ENCODE measurements at places on chromosomes 12 and 14. TPM values are rescaled to one million over a fixed set of nuclear protein-coding genes. Genes with fewer than 3 reads are reported as not detected.
A peak's percentile ranks its signal among the peaks of the same experiment; 100 is the strongest.

The ADAMTS20 gene
- total RNA-seq: not detected

The ACVRL1 gene
- total RNA-seq: not detected

The LRFN5 gene
- not detected for total RNA-seq

The TAS2R42 gene
- total RNA-seq: not detected

The APOF gene
- not detected for total RNA-seq

The TAS2R20 gene
- 2.1 TPM for total RNA-seq

The PIK3C2G gene
- not detected for total RNA-seq

The MAP1LC3B2 gene
- total RNA-seq: 0.49 TPM

DNA sequence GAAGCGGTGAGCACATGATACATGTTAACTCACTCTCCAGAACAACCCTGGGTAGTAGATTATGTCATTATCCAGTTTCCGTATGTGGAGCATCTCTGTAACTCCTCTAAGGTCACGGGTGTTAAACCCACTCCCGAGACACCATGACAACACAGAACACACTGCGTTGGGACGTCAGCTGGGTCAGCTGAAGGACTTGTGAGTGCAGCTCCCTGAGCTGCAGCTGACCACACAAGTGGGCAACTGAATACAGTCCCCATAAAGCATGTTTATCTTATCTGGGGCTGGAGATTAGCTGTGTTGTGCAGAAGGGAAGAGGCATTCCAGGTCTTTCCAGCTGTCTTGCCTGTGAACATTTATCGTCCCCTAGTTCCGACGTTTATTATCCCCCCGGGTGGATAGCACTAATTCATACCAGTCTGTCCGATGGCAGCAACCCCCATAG lies 211.5 kb downstream of the CHST11 start:
- no peak for DNase-seq

DNA sequence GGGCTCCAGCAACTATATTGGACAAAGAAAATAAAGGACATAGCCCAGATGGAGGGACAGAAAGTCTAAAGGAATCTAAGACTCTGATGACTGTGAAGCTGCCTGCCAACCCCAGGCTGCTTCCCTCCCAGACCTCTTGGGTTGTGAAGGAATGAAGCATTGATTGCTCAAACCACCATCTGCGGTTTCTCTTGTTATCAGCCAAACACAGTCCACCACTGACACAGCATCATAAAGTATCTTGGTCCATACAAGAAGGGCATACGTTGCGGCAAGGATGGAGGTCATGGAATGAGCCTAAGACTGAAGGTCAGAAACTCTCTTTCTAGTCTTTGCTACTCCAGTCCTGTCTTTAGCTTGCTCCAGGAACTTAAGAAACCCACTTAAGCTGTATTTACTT lies 58.5 kb upstream of the PLXNC1 start:
- no peak for DNase-seq

DNA sequence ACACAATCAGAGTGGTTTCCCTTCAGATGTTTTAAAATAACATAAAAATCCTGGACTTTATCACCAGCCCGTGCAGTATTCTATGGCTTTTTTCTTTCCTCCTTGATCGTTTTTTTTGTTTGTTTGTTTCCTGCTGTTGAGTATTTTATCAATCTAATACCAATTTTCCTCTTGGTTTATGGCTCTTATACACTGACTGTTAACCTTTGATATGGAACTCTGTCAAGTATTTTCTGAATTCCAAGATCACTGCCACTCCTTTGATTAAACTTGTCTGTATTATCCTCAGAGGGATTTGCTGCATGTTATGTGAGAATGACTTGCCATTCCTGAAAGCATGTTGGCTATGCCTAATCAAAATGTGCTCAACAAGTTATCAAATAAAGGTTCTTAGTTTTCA lies 88.4 kb downstream of the PELI2 start:
- DNase-seq: no peak

- DNase-seq: no peak
Observed at GRCh38 chr14:54594537-54594936, 27.6 kb downstream of the SAMD4A start.

- DNase-seq: no peak
Observed at GRCh38 chr12:2263901-2264300, 211.1 kb downstream of the CACNA1C start.

DNA sequence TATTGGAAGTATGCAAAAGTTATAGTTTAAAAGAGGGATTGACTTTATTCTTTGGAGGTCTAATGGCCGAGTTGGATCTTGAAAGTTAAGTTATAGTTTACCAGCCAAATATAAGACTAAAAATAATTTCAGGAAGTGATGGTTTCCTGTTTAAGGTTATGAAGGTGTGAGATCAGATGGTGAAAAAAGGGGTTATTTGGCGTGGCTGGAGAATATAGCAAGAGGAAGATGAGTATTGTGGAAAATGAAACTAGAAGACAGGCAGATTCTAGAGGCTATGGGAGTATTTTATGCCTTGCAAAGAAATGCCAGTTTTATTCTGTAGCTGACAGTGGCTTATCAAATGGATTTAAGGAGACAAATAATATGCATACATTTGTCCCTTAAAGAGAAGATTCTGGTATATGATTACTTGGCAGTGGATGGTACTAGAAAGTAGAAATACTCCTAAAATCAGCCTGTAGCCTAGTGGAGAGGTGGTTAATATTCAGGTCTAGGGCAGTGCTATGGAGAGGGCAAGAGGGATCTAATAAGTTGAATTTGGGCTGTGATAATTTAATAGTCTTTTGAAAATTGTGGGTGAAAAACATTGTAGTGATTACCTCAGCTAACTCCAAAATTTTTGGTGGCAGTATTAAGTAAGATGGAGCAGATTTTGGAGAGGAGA lies 1091.8 kb upstream of the ATXN7L3B start:
- DNase-seq: no peak

DNA sequence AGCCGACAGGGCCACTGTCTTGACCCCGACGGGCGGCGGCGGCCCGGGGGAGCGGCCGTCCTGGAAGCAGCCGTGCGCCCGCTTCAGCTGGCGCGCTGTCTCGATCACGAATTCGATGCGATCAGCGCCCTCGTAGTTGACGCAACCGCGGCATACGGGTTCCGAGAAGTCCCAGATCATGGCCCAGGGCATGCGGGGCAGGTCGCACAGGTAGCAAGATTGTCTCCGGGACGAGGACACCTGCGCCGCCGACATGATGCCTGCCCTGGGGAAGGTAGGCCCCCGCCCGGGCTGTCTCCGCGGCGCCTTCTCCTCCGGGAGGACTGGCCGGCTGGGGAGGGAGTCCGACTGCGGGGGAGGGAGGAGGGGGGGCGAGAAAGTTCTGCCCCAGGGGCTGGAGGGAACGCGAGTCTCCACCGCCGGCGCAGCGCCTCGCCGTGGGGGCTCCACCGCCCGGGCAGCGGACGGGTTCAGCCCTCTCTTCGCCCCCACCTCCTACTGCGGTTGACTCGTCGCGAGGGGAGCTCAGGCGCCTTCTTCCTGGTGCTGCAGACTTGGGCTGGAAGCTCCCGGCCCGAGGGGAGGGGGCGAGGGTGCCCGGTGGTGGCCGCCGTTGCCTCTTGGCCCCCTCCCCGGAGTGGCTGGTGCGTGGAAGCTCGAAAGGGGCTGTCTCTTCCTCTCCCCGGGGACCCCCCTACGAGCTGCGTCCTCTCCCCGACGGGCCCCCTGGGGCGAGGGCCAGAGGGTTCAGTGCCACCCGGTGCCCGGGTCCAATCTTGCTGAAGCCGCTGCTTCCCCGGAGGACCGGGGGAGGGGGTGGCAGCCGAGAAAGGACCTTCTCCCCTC lies 747 bp downstream of the IRF2BPL start:
- peak; percentile 49 for DNase-seq

GRCh38 chr12:42076976-42077375 lies 67.7 kb downstream of the GXYLT1 start:
- DNase-seq: no peak

DNA sequence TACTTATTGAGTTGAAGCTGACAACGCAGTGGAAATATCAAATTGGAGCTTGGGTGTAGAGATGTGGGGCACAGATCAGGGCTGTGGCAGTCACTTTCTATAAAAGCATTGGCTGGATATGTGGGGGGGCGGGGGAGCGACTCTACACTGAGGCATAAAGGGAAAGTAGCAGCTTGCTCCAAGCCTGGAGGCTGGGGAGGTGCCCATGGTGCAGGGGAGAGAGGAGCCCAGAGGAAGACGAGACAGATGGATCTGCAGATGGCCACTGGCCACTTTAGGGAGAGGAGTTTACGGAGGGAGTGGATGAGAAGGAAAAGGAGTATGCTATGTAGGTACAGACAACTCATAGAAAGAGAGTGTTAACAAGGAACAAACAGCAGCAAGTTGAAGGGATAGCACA lies 13.5 kb upstream of the NGB start:
- no peak for DNase-seq

GRCh38 chr12:53695152-53696145 lies 19.6 kb upstream of the ATP5MC2 start:
- no peak for DNase-seq

DNA sequence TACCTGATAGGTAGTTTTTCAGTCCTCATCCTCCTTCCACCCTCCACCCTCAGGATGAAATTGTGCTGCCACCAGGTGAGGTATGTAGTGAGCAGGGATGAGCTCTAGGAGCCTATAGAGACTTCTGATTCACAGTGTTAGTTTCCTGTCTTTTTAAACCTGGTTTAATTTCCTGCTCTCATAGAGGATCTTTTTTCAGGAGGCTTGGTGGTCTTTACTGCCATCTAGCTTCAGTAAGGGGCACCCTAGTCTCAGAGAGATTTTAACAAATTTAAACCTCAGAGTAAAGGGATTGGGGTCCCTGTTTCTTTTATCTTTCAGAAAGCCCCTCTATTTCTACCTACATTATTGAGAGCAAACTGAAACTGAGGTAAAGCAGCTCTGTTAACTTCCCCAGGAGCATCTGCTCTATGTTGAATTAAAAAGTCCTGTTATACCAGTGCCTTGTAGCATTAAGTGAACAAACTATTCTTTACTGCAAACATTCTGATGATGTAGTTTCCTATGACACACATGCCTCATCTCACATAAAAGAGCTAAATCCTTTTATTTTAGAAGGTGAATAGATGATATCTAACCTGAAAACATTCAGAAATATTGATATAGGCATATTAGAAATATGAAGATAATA lies 172.2 kb upstream of the DDHD1 start:
- no peak for DNase-seq

DNA sequence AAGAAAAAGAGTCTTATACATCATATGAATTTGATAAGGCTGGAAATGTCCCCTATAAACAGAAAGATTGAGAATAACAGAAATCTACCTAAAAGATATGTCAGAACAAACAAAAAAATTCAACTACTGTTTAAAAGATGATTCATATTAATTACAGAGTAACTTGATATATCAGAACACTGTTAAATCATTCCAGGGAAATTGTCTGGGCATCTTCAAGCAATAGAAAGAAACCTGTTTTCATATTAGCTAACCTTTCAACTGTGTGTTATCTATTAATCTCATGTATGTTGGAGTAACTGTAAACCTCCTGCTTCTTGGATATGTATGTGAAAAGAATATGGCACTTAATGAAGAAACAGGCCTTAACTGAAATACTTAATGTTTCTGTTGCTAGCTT lies 96.7 kb downstream of the NUBPL start:
- DNase-seq: no peak

DNA sequence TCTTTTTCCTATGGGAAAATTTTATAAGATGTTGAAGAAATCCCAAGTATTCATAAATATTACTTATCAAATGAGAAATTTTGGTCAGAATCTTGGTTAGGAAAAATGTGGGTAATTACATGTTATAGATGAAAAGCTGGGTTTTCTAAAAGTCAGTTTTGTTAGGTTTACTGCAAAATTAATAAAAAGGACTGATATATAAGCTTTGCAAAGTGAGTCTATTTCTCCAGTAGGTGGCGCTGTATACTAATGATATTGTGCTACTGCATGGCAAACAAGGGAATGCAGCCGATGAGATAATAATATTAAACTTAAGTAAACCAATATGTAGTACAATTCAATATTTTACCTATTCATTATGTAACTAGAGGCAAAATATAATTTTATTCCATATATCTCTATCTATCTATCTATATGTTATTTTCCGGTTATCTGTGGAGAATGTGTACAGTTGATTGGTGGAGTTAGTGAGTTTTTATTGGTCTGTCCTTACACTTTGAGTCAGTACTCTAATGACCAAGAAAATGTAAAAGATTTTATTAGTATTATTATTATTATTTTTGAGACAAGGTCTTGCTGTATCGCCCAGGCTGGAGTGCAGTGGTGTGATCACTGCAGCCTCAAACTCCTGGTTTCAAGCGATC lies 32.9 kb downstream of the MIPOL1 start:
- DNase-seq: no peak

- no peak for DNase-seq
Observed at GRCh38 chr12:100083308-100083707, 59.4 kb downstream of the BLTP3B start.

GRCh38 chr14:80587096-80587724 lies 354.3 kb downstream of the CEP128 start:
- no peak for DNase-seq

- no peak for DNase-seq
Observed at GRCh38 chr14:89327771-89328212, 89.2 kb downstream of the FOXN3 start.

- peak; percentile 5 for DNase-seq
Observed at GRCh38 chr12:105228494-105228893, 7.5 kb downstream of the APPL2 start.

- no peak for DNase-seq
Observed at GRCh38 chr12:123696207-123696606, 15.9 kb upstream of the ATP6V0A2 start.

DNA sequence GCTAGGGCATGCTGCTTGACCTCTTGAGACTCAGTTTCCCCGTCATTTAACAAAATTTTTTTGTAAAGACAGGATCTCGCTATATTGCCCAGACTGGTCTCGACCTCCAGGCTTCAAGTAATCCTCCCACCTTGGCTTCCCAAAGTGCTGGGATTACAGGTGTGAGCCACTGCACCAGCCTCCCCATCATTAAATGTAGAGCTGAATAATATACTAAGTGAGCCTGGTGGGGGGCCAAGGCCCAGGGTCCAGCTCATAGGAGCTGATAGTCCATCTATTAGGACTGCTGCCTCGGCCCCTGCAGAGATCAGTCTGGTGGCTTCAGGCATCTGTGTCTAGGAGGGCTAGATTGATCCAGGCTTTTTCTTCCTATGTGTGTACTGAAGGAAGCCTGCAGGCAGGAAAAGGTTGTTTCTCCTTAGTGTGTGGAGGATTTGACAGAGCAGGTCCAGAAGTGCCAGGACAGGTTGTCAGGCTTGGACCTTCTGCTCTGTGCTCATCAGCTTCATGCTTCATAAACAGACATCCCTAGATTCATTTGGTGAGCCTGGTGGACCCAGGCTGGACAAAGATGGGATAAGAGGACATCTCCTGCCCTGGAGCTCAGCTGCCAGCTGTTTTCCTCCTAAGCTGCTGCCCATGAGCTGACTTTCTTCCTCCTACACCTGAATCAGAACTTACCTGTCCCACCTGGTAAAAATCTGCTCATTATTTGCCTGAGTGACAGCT lies 135.4 kb downstream of the ZFP36L1 start:
- no peak for DNase-seq

- no peak for DNase-seq
Observed at GRCh38 chr12:121781484-121781997, 11.9 kb downstream of the RHOF start.

- no peak for DNase-seq
Observed at GRCh38 chr12:1515428-1515827, 79.0 kb downstream of the FBXL14 start.

All from activated T-helper 1 cell treated with anti-CD3 and anti-CD28 coated beads, Interleukin-12 subunit alpha, Interleukin-12 subunit beta, Interleukin-2, Interleukin-4 antibody, amounts not matched to agents 30 ng/mL and 10 ng/mL and 1 ng/mL, durations not matched to agents 14 hours and 24 hours and 36 hours (primary cell).